ENCODE measurements at places on chromosomes 6 and 20.

GRCh38 chr6:137870308-137870644, 3.2 kb downstream of the TNFAIP3 start:
- DNase-seq, result no peak

DNA sequence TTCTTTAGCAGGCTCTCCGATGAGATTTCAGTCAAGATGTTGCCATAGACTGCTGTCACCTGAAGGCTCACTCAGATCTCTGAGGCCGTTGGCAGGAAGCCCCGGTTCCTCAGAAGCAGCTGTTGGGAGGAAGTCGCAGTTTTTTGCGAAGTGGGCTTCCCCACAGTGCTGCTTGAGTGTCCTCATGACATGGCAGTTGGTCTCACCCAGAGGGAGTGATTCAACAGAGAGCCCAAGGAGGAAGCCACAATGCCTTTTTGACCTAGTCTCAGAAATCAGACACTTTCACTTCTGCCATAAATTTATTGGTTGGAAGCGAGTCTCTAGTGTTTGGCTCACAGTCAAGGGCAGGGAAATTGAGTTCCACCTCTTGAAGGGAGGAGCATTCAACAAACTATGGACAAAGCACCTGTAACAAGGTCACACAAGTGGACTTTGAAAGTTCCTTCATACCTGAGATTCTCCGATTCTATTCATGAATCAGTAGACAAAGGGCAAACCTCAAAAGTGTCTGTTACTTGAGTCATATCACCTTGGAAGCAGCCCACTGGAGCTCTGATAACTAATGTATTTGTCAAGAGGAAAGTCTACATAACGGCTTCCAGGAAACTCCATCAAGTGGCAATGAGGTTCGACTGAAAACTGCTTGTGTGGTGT, 208.3 kb downstream of the TASP1 start:
- peak; percentile 20 for DNase-seq

DNA sequence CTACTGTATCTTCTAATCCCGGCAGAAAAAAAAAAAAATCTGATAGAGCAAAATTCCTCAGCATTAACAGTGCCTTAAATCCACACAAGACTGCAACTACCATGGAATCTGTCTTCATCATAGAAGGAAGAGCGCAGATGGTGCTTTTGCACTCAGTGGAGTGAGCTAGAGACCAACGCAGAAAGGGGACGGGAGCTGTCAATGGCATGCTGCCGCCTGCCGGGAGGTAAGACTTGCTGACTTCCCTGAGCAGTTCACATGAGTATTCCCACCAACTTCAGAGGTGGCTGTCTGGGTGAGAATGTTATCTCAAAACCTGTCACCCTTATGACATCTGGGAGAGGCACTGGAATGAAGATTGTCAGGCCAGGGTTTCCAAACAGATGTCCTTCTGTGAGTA, 35.6 kb downstream of the DZANK1 start:
- DNase-seq, result no peak

GRCh38 chr6:142523515-142524375, 221.9 kb downstream of the ADGRG6 start:
- no peak for DNase-seq

DNA sequence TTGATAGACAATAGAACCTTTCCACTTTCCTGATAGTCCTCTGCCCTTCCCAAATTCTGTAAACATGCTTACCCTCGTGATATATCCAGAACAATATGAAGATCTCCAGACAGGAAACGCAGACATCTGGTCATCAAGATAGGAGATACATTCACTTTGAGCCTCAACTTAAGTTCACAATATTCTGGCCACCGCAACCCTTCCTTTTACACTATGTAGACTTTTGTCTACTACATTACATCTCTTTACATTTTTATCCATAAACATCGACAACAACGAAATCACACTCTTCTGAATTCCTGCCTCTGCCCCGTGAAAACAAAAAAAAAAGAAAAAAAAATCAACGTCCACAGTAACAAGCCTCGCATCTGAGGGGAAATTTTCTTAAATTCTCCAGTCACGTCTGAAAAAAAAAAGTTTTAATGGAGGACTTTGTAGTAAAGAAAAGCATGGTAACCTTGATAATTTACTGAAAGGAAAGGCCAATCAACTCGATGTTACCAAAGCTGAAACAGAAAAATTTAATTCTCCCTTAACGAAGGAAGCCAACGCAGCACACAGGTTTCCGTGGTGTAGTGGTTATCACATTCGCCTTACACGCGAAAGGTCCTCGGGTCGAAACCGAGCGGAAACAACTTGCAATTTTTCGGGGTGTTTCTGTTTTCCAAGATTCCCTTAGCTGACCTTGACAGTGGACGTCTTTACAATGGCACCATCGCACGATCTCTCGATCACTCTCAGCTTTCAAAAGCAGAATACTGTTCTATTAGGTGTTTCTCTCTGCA, 21.8 kb downstream of the POM121L2 start:
- DNase-seq, result no peak

DNA sequence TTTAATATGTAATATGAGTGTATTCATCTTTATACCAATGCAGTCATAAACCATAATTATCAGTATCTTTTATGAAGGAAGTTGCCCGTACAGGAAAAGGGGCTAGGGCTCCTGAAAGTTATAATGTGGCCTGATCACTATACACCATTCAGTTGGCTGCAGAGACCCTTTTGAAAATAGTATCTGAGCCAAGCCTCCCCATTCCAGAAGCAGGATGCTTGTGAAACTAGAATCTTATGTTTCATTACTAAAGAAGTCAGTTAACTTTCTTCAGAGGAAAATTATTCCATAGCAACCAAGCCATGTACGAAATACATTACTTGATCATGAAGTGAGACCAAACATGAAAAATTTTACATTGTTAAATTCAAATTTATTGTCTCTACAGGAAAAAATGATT, 251.5 kb upstream of the TCF21 start:
- no peak for DNase-seq
